ENCODE measurements at places on chromosomes 5 and 9.

- no peak for DNase-seq
Observed at GRCh38 chr9:3497857-3498256, 27.9 kb downstream of the RFX3 start.

DNA sequence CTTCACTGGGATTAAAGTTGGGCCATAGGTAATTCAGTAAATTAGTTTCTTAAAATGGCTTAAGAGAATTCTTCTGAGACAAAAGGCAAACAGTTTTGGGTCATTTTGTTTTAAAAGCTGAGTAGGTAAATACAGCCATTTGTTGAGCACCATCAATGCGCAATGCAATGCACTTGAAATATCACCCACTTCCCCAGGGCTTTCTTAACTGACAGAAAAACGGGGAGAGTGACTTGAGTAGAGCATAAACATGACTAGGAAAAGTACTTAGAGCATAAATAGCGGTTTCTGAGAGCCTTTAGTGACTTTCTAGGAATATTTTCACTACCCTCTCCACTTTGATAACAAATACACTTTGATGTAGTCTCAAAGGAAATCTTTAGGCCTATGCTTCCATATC is 27.2 kb downstream of the MLANA start:
- no peak for DNase-seq

DNA sequence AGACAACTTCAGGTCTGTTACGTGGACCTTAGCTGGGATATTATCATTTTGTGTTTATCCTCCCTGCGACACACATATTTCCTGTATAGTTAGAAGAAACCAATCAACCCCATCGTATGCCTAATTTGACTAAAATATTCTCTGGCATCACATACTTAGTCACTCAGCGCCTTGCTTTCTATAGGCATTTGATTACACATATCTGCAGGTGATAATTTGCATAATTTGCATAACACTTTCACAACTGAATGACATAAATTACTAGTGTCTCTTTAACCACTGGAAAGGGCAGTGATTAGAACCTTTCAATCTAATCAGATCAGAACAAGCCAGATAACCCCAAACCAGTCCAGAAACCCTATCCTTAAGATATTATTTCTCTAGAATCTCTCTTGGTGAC is 390.2 kb downstream of the TLR4 start:
- no peak for DNase-seq

GRCh38 chr5:93580927-93581445 is at the start of gene NR2F1-AS1:
NR2F1-AS1 (minus strand) TSS chr5:93581219.
- DNase-seq: no peak

GRCh38 chr5:135707302-135707701 is 127.2 kb upstream of the SLC25A48 start:
- no peak for DNase-seq

- no peak for DNase-seq
Observed at GRCh38 chr5:756865-757345, 27.6 kb downstream of the ZDHHC11B start.

DNA sequence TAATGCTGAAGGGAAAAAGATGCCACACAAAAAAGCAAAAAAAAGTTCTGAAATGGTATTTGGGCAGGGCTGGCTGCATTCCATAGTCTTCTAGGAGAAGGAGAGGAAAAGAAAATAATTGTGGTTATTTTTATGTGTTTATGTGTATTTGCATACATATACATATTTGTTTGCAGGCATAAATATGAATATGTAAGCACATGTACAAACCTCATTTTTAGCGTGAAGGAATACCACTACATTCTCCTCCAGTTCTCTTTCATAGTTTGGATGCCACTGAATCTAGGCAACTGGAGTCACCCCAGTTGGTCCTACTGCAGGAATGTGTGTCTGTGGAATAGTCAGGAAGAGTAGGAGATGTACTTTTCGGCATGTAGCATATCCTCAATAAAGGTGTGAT is 181.1 kb downstream of the YTHDC2 start:
- no peak for DNase-seq

- DNase-seq: no peak
Observed at GRCh38 chr9:16626577-16627130, 243.8 kb downstream of the BNC2 start.

DNA sequence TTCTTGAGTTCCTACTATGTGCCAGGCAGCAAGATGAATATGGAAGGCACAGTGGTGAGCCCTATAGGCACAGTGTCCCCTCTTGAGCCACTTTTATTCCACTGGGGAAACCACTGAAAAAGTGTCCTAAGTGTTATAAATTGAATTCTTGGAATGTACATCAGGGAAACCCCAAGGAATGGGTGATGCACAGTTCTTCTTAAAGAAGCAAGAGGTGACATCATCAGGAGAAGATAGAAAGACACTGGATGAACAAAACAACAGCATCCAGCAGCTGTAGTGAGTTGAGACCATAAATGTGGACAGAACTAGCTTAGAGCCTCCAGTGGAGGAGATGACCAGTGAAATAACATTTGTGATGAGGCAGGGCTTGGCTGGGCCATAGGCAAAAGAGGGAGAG is 199.2 kb upstream of the ANKRD55 start:
- DNase-seq: no peak

- DNase-seq: no peak
Observed at GRCh38 chr5:124538191-124538590, 208.2 kb downstream of the ZNF608 start.

GRCh38 chr9:91682806-91683205 is 259.2 kb upstream of the NFIL3 start:
- no peak for DNase-seq

DNA sequence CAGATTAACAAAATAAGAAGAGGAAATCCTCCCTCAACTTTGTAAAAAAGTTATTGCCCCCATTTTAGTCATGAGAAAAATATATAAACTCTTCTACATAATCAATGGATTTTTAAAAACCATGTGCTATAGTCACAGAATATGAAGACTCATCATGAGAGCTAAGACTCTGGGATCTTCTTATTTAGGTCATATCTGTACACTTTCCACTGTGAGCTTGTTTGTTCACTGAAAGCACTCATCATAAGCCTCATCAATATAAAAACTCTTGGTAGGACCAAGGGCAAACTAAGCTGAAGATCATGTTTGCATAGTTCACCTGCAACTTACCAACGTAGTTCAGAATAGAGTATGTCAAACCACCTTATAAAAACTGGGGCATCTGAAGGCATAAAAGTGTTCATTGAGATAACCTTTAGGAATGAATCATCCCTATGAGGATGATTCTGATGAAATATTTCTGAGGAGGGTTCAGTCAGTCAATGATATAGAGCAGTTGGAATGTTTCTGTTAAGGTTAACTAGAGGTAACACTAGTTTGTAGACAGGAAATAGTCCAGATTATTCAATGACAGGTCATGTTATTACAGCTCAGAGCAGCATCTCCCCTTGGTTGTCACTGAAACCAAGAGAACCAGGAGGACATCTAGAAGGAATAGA is 289.9 kb upstream of the SMC2 start:
- no peak for DNase-seq

DNA sequence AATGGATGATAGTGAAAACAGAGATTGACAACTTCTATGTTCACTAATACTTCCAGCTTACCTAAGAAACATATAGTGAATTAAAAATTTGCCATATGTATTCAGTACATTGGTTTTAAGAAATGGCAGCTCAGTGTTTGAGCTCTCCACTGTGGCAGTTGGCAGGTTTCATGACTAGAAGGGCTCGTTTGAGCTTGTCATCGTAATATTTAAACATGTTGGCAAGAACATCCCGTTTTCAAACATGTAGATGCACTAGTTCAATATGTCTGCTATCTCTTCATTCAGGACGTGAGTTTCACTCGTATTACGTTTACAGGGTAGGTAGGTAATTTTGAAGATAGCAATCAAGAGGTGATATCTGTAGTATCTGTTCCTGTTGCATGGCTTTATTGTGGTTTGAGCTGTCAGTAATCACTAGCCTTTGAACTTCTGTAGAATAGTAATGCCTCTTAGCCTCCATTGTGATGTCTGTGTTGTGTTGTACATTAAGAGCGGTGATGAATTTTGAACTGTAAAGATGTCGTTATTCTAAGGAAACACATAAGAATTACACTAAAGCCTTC is 74.8 kb downstream of the NLN start:
- DNase-seq: no peak

DNA sequence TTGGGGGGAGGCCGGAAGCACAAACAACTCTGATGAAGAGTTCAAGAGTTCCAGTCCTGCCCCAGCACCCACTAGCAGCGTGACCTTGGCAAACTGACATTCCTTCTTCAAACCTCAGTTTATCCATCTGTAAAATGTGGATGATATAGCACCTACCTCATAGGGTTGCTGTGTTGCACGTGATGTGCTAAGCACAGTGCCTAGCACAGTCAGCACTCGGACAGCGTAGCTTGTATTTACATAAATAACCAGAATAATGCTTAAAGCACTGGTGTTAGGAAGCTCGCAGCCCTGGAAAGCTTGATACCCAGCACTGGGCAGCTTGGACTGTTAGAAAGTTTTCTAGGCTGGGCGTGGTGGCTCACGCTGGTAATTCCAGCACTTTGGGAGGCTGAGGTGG is 5.1 kb downstream of the PKN3 start:
- no peak for DNase-seq

DNA sequence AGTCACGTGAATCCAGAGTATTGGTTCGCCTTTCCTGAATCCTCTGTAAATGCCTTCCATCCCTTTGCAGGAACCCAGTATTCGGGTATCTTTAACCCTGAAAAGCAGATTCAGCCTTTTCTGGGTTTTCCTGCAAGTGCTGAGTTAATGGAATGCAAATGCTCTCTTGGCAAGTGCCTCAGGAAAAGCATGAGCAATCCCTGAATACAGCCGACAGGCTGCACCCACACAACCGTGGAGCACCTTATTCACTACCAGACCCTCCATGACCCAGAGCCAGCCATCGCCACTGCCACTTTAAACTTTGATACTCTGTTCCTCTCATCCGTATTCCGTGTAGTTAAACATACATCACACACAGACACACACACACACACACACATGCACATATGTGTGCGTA is 54.4 kb downstream of the ZNF622 start:
- DNase-seq: no peak

GRCh38 chr9:110028676-110029075 is 179.3 kb downstream of the C9orf152 start:
- DNase-seq: no peak

DNA sequence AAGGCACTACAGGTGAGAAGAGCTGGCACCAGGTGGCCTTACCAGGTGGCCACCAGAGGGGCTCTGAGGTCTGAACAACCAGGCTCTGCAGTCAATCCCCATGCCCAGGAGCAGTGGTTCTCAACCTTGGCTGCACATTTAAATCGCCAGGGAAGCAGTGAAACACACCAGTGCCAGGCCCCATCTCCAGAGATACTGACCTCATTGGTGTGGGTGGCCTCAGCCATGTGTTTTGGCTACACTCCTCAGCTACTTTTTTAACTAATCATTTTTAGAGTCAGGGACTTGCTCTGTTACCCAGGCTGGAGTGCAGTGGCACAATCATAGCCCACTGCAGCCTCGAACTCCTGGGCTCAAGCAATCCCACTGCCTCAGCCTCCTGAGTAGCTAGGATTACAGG is 56.0 kb downstream of the GABBR2 start:
- no peak for DNase-seq

- DNase-seq: no peak
Observed at GRCh38 chr5:170142196-170142595, 36.5 kb downstream of the FOXI1 start.

DNA sequence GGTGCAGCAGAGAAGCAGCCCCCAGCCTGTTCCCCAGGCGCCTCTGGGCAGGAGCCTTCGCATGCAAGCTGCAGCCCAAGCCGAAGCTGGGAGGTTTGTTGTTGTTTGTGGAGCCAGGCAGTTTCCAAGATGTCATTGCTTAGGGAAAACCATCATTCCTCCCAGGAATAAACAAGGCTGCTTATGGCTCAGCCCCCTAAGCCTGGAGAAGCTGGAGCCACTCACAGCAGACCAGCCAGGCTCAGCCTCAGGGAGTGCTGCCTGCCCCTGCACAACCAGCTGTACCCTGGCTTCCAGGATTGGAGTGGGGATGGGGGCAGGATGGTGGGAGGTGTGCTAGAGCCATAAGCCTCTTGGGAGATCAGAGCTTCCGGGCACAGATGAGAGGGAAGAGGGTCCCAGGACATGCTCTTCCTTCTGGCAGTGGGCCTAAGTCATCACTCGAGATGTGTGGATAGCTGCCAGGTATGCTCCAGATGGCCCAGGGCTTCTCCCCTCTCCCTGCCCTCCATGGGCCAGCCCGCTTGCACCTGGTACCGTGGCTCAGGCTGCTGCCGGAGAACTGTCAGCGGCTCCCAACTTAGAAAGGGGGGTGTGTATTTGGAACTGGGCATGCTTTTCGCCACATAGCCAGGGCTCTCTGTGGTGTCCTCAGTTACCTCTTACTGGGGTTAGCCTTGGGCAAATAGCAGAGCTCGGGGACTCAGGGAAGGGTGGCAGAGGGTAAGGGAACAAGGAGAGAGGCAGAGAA is 105.2 kb downstream of the RGS3 start:
- DNase-seq: no peak

- DNase-seq: no peak
Observed at GRCh38 chr9:127974001-127974768, 6.6 kb downstream of the EEIG1 start.

GRCh38 chr5:16810208-16810854 is 125.8 kb downstream of the MYO10 start:
- DNase-seq: no peak
